Stimulated activated CD4-positive, alpha-beta T cell treated with anti-CD3 and anti-CD28 coated beads, Interleukin-12 subunit alpha, Interleukin-12 subunit beta, amount 100 ng/mL, for 48 hours (primary cell): ENCODE measurements at places on chromosomes 16 and 17.

DNA sequence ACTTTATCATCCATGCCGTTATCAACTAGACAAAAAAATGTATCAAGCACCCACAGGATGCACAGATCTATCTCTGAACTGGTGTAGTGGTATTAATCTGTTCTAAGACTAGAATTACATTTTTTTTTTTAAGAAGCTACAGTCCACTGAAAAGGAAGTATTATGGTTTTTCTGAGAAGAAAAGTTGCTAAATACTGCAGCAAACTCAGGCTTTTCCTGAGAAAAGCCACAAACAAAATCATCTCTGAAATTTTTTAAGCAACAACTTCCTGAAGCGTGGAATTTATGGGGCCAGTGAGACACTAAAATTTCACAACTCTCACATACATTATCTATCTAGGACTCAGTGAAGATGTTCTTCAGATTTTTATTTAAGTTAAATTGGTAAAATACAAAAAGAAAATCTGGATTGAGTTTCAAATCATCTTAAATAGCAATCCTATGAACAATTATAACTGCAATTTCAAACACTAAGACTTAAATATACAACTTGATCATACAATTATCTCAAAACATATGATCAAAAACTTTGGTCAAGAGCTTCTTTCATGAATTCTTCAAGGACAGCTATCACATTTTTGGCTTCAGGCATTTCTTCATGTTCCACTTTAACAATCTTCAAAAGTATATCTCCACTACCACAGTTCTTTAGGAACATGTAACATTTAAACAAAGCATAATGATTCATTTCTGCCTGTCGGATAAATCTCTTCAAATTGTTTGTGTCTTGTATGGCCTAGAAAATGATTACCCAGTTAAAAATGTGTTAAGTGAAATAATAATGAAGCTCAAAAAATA, 10.5 kb downstream of the C17orf75 start:
- no peak for DNase-seq

DNA sequence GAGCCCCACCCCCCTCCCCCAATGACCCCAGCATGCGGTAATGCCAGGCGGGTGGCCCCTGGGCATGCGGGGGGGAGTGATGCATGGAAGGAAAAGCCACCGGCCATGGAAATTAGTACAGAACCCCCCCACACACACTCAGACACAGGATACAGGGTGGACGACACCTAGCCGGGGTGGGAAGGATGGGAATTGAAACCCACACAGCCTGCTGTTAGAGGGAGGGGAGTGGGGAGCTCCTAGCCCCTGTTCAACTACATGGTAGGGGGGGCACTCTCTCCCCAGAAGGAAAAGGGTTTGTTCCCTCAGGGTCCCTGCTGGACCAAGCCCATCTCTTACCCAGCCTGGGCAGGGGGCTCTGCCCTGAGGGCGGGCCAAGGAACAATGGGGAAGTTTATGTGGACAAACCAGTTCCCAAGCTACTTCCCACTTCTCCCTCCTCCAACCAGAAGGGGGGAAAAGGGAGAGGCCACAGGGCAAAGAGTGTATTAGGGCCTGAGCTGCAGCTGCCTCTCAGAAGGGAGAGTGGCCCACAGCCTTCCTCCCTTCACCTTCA, 5.2 kb downstream of the TMUB2 start:
- no peak for DNase-seq

GRCh38 chr17:15981208-15981607, 18.3 kb downstream of the ZSWIM7 start:
- DNase-seq = peak; percentile 13

DNA sequence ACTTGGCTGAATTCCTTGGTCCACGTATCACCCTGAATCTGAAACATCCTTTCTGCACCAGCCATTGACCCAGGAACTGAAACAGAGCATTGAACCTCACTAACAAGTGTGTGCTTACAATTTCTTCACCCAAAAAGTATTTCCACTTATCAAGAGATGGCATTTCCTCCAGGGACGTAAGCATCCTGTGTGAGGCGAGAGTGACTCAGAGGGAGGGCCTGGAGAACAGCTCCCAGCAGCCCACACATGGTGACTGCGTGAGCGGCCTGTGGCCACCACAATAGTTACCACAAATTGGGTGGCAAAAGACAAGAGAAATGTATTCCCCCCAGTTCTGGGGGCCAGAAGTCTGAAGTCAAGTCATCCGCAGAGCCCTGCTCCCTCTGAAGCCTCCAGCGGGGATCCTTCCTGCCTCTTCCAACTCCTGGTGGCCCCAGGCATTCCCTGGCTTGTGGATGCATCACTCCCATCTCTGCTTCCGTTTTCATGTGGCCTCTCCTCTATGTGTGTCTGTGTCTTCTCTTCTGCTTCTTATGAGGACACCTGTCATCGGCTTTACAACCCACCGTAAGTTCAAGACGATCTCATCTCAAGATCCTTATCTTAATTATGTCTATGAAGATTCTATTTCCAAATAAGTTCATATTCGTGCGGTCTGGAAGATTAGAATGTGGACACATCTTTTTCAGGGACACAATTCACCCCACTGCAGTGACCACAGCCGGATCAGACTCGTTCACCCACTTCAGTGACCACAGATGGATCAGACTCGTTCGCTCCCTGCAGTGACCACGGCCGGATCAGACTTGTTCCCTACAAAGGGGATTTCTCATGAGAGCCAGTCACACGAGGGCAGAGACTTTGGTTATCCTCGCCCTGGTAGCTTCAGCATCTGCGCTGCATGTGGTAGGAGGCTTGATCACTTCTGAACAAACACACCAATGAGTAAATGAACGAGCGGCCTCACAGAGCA, 122.6 kb upstream of the FOXF1 start:
- DNase-seq = no peak

DNA sequence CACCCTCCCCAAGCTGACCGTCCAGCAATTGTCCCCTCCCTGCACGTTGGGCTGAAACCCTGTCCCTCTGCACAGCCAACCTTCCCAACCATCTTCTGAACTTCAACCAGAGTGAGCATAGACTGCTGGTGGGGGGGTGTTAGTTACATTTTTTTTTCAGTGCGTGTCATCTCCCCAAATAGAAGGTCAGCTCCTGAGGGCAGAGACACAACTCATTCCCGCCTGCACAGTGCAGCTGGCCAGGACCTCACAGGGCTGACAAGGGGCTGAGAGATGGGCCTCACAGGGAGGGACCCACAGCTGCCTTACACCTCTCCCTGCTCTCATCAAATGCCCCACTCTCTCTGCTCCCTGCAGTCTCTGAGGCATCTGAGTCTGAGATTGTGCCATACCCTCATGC, 8.4 kb downstream of the SRL start:
- no peak for DNase-seq

DNA sequence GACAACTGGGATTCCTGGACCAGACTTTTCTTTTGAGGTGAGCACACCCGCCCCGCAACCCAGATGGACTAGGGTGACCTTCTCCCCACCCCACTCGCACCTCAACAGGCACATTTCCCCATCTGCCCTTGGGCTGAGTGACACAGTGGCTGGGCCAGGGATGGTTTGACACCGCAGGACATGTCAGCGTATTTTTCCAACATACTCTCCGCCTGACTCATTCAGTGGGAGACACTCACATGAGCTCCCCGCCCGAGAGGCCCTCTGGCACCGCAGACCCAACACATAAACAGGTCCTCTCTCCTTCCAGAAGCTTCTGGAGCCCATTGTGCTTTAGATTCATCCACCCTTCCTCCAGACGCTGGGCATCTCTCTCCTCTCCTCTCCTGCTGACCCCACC, 69.4 kb downstream of the ZDHHC7 start:
- DNase-seq = no peak

DNA sequence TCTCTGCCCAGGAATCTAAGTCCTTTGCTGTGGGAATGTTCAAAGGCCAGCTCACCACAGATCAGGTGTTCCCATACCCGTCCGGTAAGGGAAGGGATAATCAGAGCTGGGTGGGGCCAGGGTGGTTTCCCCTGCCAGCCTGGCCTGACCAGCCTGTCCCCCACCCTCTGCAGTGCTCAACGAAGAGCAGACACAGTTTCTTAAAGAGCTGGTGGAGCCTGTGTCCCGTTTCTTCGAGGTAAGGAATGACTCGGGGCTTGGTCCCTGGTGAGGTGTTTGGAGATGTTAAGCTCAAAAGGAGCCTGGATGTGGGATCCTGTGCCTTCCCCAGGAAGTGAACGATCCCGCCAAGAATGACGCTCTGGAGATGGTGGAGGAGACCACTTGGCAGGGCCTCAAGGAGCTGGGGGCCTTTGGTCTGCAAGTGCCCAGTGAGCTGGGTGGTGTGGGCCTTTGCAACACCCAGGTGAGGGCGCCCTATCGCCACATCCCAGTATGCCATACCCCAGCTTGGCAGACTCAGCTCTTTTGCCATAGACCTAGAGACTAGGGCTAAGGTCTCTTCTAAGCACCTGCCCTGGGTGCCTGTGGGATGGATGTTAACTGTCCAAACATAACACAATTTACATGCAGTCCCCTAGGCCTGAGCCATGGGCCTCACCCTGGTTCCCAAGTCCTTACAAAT, 997 bp downstream of the ACADVL start:
- no peak for DNase-seq
